ENCODE measurements at places on chromosomes 5 and 9.
A peak's percentile ranks its signal among the peaks of the same experiment; 100 is the strongest.

DNA sequence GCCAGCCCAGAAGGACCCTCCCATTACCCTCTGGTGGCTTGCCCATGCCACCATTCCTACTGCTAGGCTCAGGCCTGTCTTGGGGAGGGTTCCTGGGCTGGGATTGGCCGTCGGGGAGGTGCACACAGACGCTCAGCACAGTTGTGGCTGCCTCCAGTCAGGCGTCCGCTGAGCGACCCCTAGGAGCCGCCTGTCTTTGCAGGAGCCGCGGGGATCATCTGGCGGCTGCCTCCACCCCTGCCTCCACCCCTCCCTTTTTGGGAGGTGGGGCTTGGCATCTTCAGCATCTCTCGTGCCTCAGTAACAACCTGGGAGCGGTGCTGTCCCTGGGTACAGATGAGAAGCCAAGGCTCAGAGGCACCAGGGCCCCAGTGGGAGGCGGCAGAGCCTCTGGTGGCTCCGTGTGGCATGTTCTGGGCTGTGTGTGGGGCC lies 39.6 kb downstream of the RXRA start:
- DNase-seq: no peak

DNA sequence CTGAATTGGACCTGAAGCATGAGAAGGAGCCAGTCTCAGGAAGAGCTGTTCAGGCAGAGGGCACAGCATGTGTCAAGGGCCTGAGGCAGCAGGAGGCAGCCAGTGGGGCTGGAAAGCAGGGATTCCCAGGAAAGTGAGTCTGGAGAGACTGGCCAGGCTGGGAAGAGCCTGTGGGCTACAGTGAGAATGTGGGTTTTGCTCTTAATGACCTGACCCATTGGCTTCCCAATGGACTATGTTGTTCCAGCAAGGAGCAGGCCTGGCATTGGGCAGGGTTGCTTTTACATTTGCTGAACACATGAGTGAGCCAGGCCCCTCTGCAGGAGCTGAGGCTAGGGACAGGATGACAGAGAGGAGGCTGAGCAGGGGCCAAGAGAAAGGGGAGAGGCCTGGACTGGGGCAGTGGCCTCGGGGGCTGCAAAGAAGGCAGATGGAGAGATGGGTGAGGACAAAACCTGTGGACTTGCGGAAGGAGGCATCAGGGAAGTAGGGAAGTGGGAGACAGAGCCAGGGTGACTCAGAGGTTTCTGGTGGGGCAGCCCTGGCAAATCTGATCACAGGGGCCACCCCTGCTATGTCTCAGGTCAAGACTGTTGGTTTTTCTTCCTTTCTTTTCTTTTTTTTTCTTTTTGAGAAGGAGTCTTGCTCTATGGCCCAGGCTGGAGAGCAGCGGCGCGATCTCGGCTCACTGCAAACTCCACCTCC lies 65.9 kb upstream of the NEK6 start:
- no peak for DNase-seq

DNA sequence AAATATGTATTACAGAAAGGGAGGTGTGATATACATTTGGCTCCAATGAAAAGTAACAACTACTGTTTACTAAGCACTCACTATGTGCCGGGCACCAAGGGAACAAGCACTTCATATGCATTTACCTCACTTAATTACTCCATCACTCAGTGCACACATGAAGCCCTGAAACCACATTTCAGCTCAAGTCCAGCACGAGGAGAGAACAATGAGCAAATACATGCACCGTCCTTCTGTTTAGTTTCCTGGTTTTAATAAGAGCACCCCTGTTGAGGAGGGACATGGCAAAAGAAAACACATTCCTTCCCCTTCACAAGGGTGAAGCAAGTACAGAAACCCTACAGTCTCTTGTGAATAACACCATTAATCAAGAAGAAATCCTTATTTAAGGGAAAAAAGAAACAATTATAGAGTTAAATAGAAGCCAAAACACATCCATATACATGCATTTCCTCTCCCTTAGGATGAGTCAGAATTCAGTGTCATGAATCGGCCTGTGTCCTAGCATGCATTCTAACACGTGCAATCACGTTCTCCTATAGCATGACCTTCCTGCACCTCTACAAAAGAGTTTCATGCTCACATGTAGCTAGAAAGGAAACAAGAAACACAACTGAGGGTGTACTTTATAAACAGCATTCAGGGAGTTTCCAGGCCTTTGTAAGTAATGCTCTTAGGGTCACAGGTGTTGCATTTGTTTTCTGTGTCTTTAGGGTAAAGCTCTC lies 411.6 kb downstream of the BNC2 start:
- DNase-seq: no peak

DNA sequence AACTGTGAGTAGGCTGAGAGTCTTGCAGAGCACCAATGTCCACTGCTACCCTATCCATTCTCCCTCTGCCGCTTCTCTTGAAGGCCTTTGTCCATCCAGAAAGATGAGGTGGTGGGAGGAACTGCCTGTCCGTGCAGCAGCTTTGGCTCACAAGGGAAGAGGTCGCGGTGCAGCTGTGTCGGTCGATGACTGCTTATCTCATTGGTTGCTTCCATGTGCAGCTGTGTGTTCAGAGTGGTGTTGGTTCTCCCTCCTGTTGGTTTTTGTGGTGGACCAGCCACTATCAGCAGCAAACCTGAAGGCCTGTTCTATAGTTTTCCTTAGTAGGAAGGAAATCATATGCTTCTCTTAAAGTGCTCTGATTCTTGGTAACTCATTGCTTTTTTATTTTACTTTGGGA lies 40.7 kb downstream of the SPTAN1 start:
- no peak for DNase-seq

- DNase-seq: no peak
Observed at GRCh38 chr9:105278751-105279150, 34.3 kb downstream of the SLC44A1 start.

- DNase-seq: peak; percentile 61
Observed at GRCh38 chr9:124771867-124772679, 962 bp upstream of the NR6A1 start.

DNA sequence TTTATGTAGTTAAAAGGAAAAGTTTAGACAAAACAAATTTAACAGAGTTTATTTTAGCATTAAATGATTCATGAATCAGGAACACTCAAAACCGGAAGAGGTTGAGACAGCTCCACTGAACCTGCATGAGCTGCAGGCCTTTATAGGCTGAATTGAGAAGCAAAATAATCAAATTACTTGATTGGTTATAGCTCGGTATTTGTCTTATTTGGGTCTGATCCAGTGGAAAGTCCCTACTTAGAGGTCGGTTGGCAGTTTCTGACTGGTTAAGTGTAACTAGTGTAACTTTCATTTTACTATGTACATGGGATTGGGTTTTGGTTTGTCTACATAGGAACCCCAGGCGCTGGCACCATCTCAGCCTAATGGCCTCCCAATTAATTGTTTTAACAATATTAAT lies 74.1 kb upstream of the PIK3R1 start:
- peak; percentile 49 for DNase-seq

- no peak for DNase-seq
Observed at GRCh38 chr5:6576861-6577501, 55.9 kb downstream of the NSUN2 start.

DNA sequence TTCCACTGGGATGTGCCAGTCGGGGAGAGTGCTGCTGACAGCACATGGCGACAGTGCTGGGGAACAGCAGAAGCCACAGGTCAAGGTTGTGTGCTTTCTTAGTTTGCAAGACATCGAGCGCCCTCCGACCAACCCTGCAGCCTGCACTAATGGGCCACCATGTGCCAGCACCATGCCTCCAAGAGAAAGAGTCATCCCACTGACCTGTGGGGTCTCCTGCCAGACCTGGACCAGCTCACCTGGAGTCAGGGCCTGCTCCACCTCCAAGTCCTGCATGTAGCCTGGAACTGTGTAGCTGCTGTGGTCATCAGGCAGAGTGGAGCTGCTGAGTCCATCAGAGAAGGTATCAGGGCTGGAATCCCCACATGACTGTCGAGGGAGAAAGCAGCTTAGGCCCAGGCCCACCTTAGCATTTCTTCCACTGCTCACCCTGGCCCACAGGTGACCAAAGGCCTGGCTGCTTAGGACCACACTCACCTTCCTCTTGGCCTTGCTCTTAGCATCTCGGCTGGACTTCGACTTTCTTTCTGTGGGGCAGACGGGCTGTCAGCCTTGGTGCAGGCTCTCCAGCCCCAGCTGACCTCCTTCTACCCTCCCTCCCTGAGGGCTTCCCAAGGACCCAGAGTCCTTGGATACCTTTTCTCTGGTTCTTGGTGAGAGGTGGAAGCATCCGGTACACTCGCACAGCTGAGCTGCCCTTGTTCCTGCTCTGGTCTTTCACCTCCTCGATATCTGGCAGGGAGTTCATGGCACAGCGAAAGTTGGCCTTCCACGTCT lies 4.1 kb downstream of the IRF1 start:
- no peak for DNase-seq

- no peak for DNase-seq
Observed at GRCh38 chr9:113398796-113399195, 2.3 kb downstream of the ALAD start.

- DNase-seq: no peak
Observed at GRCh38 chr9:38006163-38006562, 62.9 kb downstream of the SHB start.

DNA sequence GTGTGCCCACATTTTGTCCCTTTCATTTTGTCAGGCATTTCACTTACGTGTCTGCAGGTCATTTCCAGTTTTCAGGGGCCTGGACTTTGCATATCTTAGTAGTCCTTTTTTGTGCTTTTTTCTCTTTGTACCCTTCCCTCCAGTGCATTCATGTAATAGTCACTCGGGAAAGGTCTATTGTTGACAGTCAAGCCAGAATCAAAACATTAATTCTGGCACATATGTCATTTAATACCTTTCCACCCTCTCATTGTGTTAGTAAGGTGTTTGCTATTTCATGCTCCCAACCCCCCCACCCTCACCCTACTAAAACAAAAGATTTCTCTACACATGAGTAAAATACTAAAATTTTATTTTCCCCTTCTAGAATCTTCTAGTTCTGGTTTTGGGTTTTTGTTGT lies 42.7 kb downstream of the UGCG start:
- DNase-seq: no peak

- DNase-seq: no peak
Observed at GRCh38 chr9:113482991-113483675, 19.6 kb downstream of the RGS3 start.

- DNase-seq: no peak
Observed at GRCh38 chr9:69857131-69857530, 36.5 kb downstream of the CFAP95 start.

DNA sequence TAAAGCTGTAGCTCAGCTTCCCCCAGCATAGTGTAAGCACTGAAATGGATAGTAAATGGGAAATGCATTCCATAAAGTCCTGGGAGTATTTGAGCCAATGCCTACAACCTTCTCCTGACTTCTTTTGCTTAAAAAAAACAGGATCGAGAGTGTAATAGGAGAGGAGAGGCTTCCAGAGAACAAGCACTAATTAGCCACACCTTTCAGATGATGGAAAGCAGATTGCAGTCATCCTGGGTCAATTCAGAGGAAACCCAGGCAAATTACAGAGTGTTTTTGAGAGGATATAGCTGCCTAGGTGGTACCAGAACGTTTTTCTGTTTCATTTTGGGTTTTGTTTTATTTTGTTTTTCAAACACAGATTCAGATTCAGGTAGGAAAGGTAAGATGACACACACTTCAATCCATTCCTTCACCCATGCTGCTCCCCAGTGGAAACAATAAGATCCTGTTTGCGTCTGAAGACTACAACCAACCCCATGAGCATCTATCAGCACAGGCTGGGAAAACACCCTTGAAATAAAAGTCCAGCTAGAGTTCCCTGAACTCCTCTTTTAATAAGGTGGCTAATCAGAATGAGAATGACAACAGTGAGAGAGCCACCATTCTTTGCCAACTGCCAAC lies 95.6 kb downstream of the RFK start:
- DNase-seq: no peak

GRCh38 chr5:44001236-44001635 lies 388.0 kb downstream of the FGF10 start:
- no peak for DNase-seq

- no peak for DNase-seq
Observed at GRCh38 chr5:83503662-83504061, 32.1 kb downstream of the VCAN start.

GRCh38 chr5:125014202-125014601 lies 267.8 kb upstream of the ZNF608 start:
- no peak for DNase-seq

DNA sequence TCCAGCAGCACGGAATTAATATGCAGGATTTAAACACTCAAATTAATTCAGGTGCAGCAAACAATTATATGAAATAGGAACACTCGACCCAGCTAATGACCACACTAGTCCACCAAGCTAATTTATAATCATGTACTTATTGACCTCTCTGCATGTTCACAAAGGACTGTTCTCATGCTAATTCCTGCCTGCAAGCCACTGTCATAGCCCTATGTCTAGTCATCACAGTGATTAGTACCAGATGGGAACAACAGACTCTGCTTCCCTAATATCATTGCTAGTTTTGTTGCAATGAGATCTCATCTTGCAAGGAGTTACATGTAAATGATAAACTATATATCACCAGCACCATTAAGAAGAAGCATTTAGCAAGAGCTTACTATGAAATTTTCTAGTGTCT lies 553.0 kb upstream of the GRAMD2B start:
- DNase-seq: no peak

- DNase-seq: no peak
Observed at GRCh38 chr5:77773734-77774280, 2.3 kb downstream of the TBCA start.

DNA sequence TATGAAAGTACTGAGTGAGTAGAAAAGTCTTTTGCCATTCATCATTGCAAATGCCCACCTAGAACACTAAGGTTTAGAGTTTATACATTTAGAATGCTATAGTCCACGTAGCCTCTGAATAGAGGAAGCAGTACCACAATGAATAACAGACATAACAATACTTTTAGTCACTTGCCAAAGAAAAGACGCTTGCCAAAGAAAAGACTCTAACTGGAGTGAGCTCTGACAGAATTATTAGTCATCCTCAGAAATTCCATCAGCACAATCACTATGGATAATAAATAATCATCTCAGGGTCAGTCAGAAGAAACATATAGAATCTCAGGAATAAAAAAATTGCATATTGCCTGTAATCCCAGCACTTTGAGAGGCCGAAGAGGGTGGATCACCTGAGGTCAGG lies 168.5 kb upstream of the TARS1 start:
- DNase-seq: no peak

- DNase-seq: no peak
Observed at GRCh38 chr9:91557327-91557726, 133.7 kb upstream of the NFIL3 start.

GRCh38 chr5:34580983-34581382 lies 75.1 kb upstream of the RAI14 start:
- no peak for DNase-seq

DNA sequence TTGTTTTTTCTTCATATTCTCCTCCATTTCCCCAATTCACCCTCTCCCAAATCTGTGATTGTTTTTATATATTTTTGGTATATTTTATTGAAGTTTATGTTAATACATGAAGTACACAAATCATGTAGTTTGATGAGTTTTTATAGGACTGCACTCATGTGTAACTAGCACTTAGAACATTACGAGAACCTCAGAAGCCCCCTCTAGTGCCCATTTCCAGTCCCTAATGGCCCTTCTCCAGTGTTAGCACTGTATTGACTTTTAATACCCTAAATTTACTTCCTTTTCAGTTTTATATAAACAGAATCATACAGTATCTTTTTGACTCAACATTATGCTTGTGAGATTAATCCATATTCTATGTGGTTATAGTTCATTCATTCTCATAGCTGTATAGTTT lies 18.5 kb upstream of the FKTN start:
- no peak for DNase-seq
